ENCODE measurements at places on chromosomes 7 and 10.
A peak's percentile ranks its signal among the peaks of the same experiment; 100 is the strongest.

- DNase-seq, result peak; percentile 58
Measured at GRCh38 chr10:127524908-127525665, 24.0 kb upstream of the NPS start.

- DNase-seq, result peak; percentile 25
Measured at GRCh38 chr10:45580371-45581215, 92.0 kb downstream of the ZFAND4 start.

DNA sequence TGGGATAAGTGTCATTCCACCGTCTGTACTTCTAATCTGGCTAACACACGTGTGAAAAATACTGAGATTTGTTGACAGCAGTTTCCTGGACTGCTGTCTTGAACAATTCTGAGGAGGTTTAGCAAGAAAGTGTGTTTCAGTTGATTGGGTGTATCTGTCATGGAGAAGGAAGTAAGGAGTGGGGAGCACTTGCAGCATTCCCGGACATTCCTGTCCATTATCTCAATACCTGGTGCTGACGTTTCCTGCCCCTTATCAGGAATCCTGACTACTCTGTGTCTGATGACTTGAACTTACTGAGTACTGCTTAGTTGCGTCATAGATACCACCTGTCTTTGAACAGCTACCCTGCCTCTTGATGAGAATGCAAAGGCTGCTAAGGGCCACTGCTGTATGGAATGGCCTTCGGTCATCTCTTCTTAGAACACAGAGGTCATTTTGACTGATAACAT, 72.0 kb upstream of the VKORC1L1 start:
- DNase-seq, result no peak

DNA sequence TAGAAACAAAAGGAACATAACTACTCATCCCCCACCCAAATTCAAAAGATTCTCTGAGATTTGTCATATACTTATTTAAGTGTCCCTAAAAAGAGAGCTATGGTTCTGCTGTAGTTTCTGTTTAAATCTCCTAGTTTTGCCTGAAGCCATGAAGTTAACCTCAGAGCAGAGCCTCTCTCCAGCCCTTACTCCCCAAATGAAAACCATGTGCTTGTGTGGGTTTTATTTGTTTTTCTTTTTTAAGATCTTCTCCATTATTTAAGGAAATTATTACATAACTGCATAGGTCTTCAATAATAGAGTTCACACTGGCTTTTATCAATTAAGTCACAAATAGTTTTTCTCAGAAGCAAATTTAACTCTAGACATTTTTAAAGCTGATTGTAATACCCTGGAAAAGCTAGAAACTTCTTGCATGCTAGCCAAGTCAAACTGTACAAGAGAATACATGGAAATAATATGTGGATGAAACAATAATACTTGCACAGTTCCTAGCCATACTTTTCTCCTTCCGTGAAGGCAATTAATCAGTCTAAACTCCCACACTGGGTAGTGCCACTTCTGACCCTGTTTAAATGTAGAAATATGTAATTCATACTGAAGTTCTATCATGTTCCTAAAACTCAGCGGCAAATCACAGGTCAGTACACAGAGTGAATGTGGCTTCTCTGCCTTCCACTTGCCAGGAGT, 579.7 kb downstream of the SUGCT start:
- no peak for DNase-seq

DNA sequence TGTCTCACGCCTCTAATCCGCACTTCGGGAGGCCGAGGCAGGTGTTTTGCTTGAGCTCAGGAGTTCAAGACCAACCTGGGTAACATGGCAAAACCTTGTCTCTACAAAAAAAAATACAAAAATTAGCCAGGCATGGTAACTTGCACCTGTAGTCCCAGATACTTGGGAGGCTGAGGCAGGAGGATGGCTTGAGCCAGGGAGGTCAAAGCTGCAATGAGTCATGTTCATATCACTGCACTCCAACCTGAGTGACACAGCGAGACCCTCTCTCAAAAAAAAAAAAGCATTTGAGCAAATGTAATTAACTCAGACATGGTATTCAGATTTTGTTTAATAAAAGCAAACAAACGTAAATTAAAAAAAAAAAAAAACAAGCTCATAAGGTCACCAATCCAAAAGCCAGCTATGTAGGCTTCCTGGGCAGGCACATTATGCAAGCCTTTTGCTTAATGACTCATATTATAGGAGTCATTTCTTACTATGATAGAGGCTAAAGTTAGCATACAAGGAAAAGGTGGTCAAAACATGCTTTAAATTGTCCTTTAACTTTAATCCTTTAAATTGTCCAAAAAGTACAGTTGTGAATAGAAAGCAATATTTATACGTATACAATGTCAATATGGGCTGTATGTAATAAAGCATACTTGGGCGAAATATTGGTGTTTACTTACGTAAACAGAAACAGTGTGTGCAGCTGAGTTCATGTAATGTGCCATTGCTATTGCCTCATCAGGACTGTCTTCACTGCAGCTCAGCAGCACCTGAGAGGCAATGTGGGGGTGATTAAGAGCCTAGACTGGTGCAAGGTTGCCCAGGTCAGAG, 13.0 kb downstream of the AKR1D1 start:
- DNase-seq, result no peak

DNA sequence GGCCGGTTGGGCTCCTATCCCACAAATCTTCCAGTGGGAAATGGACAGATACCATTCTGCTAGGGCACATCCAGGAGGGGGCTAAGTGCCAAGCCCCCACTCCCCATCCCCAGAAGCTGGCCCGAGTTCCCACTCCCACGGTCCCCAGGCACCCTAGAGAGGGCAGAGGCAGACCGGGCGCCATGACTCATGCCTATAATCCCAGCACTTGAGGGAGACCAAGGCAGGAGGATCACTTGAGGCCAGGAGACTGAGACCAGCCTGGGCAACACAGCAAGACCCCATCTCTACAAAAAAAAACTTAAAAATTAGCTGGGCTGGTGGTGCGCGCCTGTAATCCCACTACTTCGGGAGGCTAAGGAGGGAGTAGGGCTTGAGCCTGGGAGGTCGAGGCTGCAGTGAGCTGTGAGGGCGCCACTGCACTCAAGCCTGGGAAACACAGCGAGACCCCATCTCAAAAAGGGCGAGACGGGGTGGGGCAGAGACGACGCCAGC, 870 bp downstream of the GNA12 start:
- DNase-seq, result no peak

DNA sequence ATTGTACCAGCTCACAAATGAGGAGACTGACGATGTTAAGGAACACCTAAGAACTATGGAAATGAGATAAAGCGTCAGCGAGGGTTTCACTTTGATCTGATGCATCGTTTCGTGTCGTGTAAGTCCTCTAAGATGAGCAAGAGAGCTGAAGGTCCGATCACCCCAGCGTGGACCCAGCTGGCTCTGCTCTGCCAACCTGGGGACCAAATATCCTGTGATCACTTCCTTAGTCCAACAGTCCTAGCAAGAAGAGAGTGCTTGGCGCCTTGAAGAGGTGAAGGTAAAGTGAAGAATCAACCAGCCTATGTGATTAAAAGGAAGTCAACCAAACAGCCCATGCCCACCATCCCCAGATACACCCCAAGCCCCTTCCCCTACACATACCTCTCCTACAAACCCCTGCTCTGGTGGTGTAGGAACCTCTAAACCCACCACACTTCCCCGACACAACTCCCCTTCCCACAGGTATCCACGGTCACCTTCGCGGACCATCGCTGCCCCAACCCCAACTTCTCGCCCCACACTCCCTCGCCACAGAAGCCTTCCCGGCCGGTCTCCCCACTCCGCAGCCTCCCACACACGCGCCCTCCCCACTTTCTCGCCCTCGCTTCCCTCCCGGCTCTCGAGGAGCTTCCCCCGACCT, 722 bp downstream of the UPF2 start:
- DNase-seq, result peak; percentile 33

- DNase-seq, result peak; percentile 31
Measured at GRCh38 chr7:134755422-134756022, 23.9 kb upstream of the CALD1 start.

DNA sequence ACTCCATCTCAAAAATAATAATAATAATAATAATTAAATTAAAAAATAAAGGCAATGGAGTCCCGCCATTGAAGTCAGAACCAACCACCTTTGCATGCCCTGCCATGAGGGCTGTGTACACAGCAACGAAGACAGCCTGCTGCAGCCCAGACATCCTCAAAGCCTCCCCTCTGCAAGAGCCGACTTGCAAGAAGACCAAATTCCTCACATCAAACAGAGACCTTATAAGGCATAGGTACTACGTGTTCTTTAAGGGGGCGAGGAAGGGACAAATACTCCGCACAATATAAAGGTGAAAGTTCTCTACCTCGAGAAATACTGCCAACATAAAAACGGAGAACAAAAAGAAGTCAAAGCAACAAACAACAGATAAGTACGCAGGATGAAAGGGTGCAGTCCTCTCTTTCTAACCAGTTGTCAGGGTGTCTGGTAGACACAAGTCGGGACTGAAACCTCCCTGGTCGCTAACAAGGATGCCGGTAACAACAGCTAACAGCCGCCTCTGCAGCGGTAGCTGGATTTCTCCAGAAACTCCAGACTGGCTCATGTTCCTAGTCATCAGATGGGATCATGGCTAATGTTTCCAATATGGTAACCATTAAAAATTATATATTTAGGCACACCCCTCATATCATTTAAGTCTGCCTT, 23.6 kb downstream of the FGFR2 start:
- no peak for DNase-seq

GRCh38 chr10:120562956-120563355, 105.9 kb downstream of the PLPP4 start:
- DNase-seq, result no peak

- DNase-seq, result no peak
Measured at GRCh38 chr7:106812027-106812643, 52.9 kb upstream of the PIK3CG start.

GRCh38 chr7:92732316-92733036, 103.9 kb downstream of the CDK6 start:
- DNase-seq, result no peak

- DNase-seq, result no peak
Measured at GRCh38 chr10:45135443-45136198, 134.9 kb downstream of the ZNF22 start.

GRCh38 chr10:35641676-35642034, 441 bp downstream of the FZD8 start:
- peak; percentile 19 for DNase-seq
